ENCODE measurements at places on chromosomes 11 and 22. TPM values are rescaled to one million over a fixed set of nuclear protein-coding genes. Genes with fewer than 3 reads are reported as not detected.

GRCh38 chr11:14519597-14519916 is 629 bp downstream of the PSMA1 start:
- no peak for ATAC-seq

DNA sequence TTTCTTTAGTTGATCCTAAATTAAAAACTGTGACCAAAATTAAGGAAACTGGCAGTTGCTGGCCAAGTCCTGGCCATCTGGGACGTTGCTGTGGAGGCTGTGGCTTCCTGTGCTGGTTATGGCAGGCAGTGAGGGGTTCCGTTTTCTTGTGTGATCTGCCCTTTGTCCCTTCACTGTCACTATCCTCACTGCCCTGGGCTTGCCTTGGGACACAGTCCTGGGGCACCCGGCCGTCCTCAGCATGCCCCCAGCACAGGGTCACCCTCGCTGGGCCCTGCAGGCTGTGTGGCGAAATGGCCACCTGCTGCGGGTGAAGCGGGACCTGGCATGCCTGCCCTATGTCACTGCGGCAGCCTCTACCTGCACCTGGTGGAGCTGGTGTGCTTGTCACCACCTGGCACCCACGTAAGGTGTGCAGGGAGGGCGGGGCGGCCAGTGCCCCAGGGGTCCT is 52.5 kb upstream of the SLC22A12 start:
- ATAC-seq = no peak

NDUFA6 gene
- 90.1 TPM for total RNA-seq

MYEOV gene
- total RNA-seq = 0.48 TPM

DNA sequence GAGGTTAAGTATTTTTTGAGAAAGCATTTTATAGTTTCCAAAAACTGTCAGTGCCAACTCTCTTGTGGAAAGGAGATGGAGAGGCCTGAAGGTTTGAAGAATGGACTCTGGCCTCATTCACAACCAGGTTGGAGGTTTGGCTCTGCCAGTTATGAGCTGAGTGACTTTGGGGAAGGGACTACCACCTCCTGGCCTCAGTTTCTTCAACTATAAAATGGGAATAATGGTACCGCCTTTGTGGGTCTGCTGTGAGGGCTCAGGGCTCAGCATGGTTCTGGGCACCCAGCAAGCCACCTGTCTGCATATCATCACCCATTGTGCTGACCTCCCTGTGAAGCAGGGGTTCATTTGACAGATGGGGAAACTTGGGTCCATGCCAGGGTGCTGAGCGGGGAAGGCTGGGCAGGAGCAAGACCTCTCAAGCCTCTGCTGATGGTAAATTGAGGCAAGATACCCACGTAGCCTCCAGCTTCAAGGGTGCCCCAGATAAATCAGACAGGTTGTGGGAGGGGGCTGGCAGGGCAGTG is 3.5 kb upstream of the LIF start:
- ATAC-seq = no peak

CCDC87 gene
- total RNA-seq = 0.61 TPM

DNA sequence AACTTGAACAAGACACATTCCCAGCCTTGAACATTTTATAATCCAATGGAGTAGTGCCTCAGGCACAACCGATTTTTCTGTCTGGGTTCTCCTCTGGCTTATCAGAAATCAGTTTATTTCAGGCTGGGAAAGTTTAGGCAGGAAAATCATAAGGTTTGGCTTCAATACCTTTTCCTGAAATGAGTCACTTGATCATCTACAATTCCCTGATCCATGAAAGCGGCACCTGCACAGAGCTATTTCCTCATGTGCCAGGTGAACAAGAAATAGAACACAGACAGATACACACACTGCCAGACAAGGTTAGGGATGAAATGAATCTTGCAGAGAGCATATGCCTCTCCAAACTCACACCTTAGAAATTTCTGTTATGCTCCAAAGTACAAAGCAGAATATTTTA is 106.7 kb upstream of the OR9G4 start:
- no peak for ATAC-seq

DNA sequence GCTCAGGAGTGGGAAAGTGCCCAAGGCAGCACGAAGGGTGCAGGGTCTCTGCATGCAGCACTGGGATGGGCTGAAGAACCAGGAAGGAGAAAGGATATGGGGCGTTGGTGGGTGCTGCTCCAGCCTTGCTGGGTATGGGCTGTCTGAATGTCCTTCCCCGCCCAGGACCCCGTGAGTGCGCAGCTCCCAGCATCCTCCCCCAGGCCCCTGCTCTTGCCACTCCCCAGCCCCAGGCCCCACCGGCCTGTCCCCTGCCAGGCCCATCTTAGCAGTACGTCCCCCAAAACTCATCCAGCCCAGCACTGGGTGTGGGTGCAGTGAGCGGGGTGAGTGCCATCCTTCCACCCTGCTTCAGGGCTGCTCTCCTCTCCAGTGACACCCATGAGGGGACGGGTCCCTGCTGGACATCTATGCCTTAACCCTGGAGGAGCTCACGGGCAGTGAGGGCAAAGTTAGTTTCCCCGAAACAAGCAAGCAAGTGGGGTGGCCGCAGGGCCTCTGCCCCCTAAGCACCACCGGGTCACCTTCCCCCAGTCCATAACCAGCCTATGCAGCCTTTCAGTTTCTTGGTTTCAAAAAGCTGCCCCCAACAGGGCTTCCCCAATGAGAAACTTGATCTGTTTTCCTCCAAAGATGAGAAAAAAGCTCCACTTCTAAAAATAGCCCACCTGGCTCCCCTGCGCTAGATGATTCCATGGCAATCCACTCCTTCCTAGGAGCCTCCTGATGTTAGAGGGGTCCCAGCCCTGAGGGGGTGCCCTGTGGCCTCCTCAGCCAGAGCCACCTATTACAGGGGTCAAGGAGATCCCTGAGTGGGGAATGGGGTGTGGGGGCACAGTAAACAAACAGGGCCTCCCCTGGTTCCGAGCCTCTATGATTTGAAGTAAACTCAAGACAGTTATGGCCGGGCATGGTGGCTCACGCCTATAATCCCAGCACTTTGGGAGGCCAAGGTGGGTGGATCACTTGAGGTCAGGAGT is 103.8 kb downstream of the MORC2 start:
- no peak for ATAC-seq

RAB3IL1 gene
- total RNA-seq = 10.5 TPM

GRCh38 chr11:45949992-45950407 is 27.5 kb downstream of the LARGE2 start:
- ATAC-seq = no peak

DNA sequence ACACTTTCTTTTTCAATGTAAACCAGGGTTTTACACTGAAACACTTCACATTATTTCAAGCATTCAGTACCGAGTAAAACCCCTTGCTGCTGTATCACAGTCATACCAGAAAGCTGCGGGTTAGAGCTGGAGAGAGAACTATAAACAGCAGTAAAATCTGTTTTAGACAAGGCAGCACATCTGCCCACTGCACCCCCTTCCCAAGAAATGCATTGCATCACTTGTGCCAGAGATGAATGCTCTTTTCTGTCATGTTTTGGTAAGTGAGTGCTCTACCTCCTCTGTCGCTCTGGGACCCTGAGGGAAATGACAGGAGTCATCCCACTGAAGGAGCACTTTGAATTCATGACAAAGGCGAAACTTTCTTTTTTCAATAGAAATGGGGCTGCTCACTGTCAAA is 107.2 kb downstream of the MAML2 start:
- ATAC-seq = no peak

APOA5 gene
- total RNA-seq = 0.22 TPM

NAGA gene
- total RNA-seq = 20.2 TPM

DNA sequence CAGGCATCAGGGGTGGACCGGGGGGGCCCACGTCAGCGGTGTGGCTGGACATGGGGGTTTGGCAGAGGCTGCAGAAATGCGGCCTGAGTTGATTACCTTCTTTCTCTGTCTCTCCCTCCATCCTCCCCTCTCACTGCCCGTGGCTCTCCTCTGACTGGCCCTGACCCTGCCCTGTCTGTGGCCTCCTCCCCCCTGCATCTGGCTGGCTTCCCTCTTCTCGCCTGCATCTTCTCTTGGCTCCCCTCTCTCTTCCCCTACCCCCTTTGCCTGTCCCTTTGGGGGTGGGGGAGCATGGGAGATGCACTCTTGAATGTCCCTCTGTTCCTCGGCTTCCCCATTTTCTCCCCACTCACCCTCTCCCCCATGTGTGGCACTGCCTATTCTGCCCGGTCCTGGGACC is 23.9 kb upstream of the TAB1 start:
- ATAC-seq = no peak

DNA sequence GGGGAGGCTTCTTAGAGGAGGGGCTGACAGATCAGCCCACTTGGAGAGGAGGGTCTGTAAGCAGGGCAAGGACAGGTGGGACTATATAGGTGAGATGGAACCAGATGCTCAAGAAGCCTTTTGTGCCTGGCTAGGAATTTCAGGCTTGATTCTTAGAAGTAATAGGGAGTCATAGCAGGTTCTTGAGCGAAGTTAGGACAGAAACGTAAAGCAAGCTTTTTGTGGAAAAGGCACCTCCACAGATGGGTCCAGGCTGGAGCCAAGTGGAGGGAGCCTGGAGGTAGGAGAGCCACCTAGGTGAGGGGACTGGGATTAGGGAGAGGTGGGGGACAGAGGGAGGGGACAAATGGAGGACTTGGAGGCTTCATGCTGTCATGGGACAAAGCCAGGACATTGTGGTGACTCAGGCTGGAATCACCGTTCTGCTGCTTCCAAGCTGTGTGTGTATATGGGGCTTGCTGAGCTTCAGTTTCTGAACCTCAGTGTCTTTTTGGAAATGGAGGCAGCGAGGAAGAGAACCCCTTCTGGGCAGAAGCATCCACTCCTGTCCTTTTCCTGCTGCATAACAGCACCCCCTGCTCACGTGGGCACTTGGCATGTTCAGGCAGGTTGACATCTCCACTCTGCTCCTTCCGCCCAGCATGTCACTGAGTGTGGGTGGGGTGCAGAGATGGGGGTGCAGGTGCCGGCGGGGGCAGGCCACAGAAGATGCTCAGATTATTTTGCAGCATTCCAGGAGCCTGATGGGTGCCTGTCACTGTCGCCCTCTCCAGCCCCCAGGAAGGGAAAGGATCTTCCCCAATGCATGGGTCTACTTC is 58.0 kb downstream of the MCM5 start:
- ATAC-seq = peak; percentile 4

MUC5AC gene
- total RNA-seq = 0.07 TPM

DNA sequence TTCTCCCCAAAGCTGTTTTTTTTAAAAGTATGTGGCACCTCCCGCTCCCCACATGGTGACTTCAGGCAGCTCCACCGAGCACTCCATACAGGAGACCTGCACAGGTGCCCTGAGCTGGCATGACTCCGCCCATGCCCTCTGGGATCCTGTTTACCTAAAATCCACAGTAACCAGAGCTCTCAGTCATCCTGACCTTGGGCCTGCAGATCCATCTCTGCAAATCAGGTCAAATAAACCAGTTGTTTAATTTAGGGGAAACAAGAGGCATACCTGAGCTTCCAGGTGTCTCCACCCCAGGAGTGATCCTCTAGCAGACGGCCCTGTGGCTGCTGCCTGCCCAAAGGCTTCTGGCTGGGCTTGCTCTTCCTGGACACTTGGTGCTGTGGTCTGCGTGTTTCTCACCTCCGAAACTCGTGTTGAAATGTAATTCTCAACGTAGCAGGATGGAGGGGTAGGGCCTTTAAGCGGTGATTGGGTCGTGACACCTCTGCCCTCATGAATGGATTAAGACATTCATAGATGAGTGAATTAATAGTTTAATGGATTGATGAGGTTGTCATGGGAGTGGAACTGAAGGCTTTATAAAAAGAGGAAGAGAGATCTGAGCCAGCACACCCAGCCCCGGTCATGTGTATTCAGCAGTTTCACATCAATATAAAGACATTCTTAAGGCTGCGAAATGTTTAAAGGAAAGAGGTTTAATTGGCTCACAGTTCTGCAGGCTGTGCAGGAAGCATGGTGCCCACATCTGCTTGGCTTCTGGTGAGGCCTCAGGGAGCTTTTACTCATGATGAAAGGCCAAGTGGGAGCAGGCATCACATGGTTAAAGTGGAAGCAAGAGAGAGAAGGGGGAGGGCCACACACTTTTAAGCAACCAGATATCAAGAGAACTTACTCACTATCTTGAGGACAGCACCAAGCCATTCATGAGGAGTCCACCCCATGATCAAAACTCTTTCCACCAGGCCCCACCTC is 34.1 kb downstream of the LINC01488 start:
- no peak for ATAC-seq

SOX6 gene
- total RNA-seq = 39.1 TPM

DNA sequence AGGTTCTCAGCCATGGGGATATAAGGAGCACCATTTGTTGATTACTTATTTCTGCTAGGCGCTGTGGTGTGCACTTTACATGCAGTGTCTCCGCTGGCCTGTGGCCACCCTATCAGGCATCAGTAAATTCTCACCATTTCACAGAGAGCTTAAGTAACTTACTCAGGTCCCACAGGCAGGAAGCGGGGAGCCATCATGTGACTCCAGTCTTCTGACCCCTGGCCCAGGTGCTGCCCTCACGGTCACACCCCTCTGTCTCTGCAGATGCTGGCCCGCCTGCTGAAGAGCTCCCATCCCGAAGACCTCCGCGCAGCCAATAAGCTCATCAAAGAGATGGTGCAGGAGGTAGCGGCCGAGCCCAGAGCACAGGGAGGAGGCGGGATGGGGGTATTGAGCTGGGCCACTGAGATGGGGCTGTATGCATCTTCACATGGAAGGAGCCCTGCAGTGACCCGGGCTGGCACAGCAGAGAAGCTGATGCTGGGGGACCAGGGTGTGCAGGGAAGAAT is 12.8 kb downstream of the GGA1 start:
- no peak for ATAC-seq

GRCh38 chr11:133829566-133829965 is 15.7 kb downstream of the SPATA19 start:
- no peak for ATAC-seq

TECTA gene
- 2.5 TPM for total RNA-seq

DNA sequence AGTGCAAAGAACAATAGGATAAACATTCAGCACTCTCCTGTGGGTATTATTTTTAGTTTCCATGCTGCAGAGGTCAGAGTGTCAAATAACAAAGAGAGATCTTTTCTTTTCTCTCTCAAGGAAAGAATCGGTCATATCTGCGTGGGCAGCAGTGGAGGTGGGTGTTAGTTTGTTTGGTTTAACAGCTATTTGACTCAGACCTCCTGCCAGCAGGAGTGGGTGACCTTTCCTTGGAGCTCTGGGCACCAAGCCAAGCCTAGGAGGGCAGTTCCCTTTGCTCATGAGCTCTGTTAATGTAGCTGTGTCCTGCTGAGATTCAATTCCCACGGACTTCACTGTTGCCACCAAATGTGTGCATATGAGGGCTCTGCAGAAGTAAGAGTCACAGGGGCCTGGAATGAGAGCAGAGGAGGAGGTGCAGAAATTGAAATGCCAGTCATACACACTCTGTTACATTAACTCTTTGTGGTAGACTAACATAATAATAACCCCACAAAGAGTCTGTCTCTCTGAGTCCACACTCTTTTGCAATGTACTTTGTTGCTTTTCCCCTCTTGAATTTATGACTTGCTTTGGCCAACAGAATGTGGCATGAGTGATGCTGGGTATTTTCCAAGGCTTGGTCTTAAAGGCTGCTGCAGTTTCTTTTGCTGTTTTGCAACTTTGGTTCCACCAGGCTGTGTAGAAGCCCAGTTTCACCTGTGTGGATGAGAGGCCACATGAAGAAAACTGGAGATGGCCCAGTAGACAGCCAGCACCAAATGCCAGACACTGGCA is 76.0 kb upstream of the GRK3 start:
- ATAC-seq = peak; percentile 44

KLHL35 gene
- total RNA-seq = 8.7 TPM
